ENCODE measurements at places on chromosomes 13 and 19. TPM values are rescaled to one million over a fixed set of nuclear protein-coding genes. Genes with fewer than 3 reads are reported as not detected.

NEK5 gene
- polyA plus RNA-seq: not detected

PNMA8C gene
- 0.49 TPM for polyA plus RNA-seq

C5AR1 gene
- 0.67 TPM for polyA plus RNA-seq

SPACA4 gene
- polyA plus RNA-seq: not detected

FBN3 gene
- not detected for polyA plus RNA-seq

SLC27A1 gene
- 1.1 TPM for polyA plus RNA-seq

MUC16 gene
- under 0.01 TPM for polyA plus RNA-seq

TUBB4A gene
- polyA plus RNA-seq: 5.8 TPM

FLT1 gene
- 5.2 TPM for polyA plus RNA-seq

MEIS3 gene
- polyA plus RNA-seq: not detected

NCCRP1 gene
- 0.13 TPM for polyA plus RNA-seq

WDR88 gene
- not detected for polyA plus RNA-seq

TUBA3C gene
- not detected for polyA plus RNA-seq

BCL2L12 gene
- 36.6 TPM for polyA plus RNA-seq

FGF22 gene
- polyA plus RNA-seq: not detected

FFAR2 gene
- polyA plus RNA-seq: 0.54 TPM

TSEN34 gene
- 57.8 TPM for polyA plus RNA-seq

All from small intestine (tissue), 16 donors.